HCT116 (cell line): ENCODE measurements at places on chromosomes 2 and 18. TPM values are rescaled to one million over a fixed set of nuclear protein-coding genes. Genes with fewer than 3 reads are reported as not detected.

DNA sequence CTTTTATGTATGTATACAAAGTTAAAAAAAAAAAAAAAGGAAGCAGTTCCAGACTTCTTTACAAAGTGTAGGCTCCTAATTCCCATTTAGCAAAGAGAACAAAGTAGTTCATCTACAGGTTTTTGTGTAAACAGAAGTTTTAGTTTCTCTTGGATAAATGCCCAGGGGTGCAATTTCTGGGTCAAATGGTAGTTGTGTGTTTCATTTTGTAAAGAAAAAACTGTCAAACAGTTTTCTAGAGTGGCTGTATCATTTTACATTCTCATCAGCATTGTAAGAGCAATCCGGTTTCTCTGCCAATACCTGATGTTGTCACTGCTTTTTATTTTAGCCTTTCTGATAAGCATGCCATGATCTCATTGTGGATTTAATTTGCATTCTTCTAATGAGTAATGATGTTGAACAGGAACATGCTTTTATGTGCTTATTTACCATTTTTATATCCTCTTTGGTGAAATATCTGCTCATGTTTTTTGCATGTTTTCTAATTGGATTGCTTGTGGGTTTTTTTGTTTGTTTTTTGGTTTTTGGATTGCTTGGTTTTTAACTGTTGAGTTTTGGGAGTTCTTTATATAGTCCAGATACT lies 16.6 kb upstream of the PSME4 start:
- H3K4me1 ChIP-seq, result no peaks in the 10 kb centered on the region
- no peaks in the 10 kb centered on the region for H3K27me3 ChIP-seq
- H3K36me3 ChIP-seq, result no peaks in the 10 kb centered on the region
- no peak overlapping the region for H3K4me3 ChIP-seq

DNA sequence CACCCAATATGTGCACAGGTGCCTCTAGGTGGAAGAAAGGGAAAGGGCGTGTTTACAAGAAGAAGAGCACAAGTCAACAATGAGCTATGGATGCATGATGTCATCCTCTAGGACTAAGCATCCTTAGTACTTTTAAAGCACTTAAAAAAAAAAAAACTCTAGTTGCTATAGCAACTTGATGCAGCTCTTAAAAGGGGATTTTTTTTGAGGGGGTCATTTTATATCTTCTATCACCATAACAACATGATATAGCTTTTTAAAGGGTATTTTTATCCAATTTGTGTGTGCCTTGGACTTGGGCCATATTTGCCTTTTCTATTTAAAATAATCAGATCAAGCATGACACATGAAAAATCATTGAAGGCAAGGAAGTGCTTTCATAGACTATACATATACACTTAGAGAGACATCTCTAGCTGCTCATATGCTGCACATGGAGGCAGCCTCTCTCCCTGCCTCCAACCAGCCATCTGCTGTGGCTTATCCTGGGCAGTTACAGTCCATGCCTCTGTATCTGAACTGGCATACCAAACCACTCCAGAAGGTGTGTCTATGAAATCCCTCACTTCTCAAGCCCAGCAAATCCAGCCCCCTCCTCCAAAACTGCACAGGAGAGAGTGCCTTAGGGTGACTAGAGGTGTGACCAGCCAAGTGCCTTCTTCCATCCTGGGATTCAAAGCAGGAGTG lies 165.4 kb downstream of the MSH2 start:
- H3K4me1 ChIP-seq, result no peaks in the 10 kb centered on the region
- H3K4me3 ChIP-seq, result no peak overlapping the region
- H3K27me3 ChIP-seq, result peaks cover 20% of the 10 kb centered on the region; the same call in 1 of the 2 replicates
- H3K27ac ChIP-seq, result no peak overlapping the region
- DNase-seq, result no peak

- no peak for DNase-seq
- no peak overlapping the region for H3K27ac ChIP-seq
- no peak overlapping the region for H3K4me3 ChIP-seq
- no peaks in the 10 kb centered on the region for H3K4me1 ChIP-seq
Observed at GRCh38 chr2:48927355-48927754, 171.8 kb upstream of the LHCGR start.

DNA sequence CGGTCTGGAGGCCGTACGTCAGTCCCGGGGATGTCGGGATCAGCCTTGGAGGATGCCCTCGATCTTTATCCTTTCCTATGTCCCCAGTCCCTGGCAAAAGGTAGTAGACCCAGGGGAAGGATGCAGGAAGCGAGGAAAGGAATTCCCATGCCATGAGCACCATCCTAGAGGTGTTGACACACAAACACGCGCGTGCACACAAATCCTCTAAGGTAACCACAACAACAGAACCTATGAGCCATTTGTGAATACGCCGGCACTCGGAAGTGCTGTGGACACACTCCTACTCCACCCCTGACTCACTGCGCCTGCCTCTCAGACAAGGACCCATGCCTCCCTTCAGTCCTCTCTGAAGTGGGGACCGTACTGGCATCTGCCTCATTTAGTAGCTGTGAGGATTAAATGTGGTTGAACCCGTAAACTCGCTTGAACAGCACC lies 11.3 kb upstream of the MLPH start:
- peak overlapping the region; percentile 63 for H3K4me3 ChIP-seq
- no peak for DNase-seq
- H3K27me3 ChIP-seq, result no peaks in the 10 kb centered on the region
- H3K36me3 ChIP-seq, result no peaks in the 10 kb centered on the region

DNA sequence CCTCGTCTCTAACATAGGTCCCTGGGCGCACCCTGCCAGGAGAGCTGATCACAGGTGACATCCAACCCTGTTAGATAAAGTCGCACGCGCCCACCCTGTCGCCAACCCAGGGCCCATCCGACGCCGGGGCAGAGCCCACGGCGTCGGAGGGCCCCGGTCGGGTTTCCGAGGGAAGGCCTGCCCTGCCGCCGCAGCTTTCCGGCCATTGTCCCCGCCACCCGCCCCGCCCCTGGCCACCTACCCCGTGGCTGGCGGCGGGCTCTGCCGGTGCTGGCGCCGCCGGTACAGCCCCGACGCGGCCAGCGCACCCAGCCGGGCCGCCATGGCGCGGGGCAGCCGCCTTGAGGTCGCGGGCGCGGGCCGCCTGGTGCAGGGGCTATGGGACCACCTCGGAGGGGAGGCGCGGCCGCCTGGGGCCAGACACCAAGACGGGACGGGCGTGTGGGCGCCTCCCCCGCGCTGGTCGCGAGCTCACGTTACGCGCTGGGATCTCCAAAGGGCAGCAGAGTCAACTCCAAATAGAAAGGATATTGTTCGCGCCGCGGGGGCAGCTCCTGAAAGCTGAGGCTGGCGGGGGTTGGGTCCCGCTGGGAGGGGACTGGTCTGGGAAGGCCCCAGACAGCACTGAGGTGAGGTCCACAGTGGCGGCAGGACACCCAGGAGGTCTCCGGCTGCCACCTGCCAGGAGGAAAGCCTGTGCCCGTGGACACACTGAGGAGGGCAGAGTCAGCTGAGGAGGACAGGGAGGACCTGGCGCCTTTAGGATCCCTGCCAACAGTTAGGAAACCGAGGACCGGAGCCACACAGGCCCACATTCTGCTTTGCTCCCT lies 11.1 kb downstream of the LIMS2 start:
- H3K4me3 ChIP-seq, result no peak overlapping the region
- DNase-seq, result no peak
- no peaks in the 10 kb centered on the region for H3K36me3 ChIP-seq
- H3K4me1 ChIP-seq, result peaks cover 8% of the 10 kb centered on the region; the same call in 1 of the 2 replicates
- no peaks in the 10 kb centered on the region for H3K27me3 ChIP-seq

DNA sequence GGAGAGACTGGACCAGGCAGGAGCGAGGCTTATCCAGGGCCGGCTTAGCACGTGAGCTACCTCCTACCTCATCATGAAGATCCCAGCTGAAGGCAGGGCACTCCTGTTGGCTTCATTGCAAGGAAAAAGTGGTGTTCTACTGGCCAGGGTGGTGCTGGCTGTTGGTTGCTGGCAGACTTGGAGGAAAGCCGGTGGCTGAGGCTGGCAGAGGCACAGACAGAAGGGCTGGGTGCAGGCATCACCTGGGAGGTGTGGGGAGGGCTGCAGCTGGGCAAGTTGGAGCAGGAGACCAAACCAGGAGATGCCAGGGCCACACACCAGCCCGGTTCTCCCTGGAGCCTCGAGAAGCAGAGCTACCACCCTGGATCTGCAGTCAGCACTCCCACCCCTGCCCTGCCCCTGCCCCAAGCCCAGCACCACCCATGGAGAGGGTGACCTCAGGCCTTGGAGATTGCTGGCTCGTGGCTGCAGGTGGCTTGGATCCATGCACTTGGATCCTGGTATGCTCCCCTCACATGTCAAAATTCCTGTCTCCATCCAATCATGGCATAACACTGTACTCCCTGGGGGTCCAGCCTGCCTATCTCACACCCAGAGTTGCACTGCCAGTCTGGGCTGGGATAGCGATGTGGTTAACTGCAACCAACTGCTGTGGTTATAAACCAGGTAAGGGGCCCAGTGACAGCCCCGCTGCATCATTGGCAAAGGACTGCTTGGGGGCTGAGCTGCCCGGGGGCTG lies 49.7 kb downstream of the GLI2 start:
- no peak for DNase-seq
- H3K27me3 ChIP-seq, result no peaks in the 10 kb centered on the region
- no peak overlapping the region for H3K4me3 ChIP-seq
- H3K36me3 ChIP-seq, result no peaks in the 10 kb centered on the region
- H3K27ac ChIP-seq, result no peak overlapping the region

GRCh38 chr2:164717000-164717803 lies 95.9 kb upstream of the GRB14 start:
- no peak overlapping the region for H3K27ac ChIP-seq
- no peaks in the 10 kb centered on the region for H3K4me1 ChIP-seq
- no peaks in the 10 kb centered on the region for H3K36me3 ChIP-seq
- no peaks in the 10 kb centered on the region for H3K27me3 ChIP-seq
- DNase-seq, result peak; percentile 10

- no peak overlapping the region for H3K27ac ChIP-seq
- H3K36me3 ChIP-seq, result no peaks in the 10 kb centered on the region
- DNase-seq, result no peak
- no peaks in the 10 kb centered on the region for H3K4me1 ChIP-seq
Observed at GRCh38 chr2:121150126-121150525, 134.9 kb downstream of the TFCP2L1 start.

DNA sequence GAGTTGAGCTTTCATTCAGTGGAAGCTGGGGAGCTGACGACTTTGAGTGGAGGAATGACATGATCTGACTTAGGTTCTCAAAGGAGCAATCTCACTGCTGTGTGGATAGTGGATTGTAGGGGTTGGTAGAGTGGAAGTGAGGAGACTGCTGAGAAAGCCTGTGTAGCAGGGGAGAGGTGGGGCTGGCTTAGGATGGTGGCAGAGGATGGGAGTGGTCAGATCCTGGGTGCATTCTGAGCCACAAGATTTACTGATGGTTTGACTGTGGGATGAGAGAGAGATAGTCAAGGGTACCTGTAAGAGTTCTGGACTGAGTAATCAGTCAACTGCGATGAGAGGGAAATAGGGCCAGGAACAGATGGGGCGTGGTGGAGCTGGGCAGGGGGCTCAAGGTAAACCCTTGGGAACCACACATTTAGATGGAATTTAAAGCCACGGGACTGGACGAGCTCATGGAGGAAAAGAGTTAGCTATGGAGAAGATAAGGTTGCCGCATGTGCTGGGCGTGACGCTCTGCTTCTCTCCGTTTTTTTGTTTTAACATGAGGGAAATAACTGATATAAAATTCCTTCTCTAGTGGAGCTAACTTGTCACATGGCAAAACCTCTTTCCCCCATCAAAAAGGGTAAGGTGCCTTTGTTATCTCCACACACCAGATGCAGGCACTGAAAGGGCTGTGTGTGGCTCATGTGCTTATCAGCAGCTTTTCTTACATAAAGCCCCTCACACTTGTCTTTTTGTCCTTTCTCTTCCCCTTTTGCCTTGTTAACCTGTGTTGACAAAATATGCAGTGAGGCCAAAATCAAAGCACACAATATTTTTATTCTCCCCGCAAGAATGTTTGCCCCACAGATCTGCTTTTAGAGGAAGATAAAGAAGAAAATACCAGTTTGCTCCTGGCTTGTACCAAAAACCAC lies 379.8 kb downstream of the TSN start:
- no peak overlapping the region for H3K4me3 ChIP-seq
- no peak overlapping the region for H3K27ac ChIP-seq
- no peaks in the 10 kb centered on the region for H3K36me3 ChIP-seq
- no peaks in the 10 kb centered on the region for H3K4me1 ChIP-seq
- DNase-seq, result no peak
- H3K27me3 ChIP-seq, result no peaks in the 10 kb centered on the region

DNA sequence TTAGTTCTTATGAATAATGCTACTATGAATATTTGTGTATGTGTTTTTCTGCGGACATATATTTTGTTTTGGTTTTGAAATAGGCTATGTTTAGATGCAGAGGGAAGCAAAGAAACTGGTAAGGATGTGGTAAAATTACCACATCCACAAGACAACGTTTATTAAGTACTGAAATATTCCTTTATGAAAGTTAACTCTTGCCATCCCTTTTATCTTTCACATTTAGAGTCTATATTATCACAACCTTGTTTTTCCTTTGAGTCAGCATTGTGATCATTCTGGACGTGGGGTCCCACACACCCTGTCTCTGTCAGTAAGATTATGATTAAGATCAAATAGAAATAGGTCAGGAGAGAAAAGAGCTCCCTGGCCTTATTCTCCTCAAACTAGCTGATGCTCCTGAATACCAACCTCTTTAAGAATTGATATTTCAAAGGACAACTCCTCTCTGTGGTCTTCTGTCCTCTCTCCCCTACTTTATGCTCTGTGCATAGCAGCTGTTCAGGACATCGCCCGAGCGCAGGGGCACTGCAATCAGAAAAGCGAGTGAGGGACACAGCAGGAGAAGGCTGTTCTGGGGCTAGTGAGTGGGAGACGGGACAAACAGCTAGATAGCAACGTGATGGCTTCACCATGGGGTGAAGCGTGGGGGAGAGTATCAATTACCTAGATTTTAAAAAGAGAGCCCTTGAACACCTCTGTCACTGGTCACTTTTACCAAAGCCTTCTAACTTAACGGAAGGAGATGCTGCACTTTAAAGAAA lies 12.2 kb downstream of the METAP1D start:
- H3K36me3 ChIP-seq, result no peaks in the 10 kb centered on the region
- peaks cover 9% of the 10 kb centered on the region for H3K4me1 ChIP-seq
- no peak overlapping the region for H3K4me3 ChIP-seq
- no peak for DNase-seq
- H3K27me3 ChIP-seq, result no peaks in the 10 kb centered on the region

DNA sequence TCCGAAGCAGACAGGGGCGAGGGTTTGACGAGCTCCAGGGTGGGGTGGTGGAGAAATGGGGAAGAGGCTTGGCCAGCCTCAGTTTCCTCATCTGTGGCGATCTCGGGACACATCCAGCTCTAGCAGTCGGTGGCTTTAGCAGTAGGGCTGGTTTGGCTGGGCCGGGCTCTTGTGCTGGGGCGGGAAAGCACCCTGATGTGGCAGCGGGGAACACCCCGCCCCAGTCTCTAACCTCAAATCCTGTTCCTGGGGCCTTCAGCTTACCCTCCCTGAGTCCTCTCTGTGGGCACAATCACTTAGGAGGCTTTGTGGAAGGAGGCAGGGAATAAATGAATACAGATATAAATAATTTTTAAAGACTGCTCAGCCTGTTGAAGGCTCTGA lies 26.5 kb upstream of the MCFD2 start:
- H3K27me3 ChIP-seq, result no peaks in the 10 kb centered on the region
- H3K4me1 ChIP-seq, result peaks cover 17% of the 10 kb centered on the region
- no peaks in the 10 kb centered on the region for H3K36me3 ChIP-seq
- H3K27ac ChIP-seq, result peak overlapping the region; percentile 89

CHRNG gene
- not detected for total RNA-seq

SERPINB10 gene
- total RNA-seq, result not detected

CFAP65 gene
- 0.52 TPM for total RNA-seq

SCN1A gene
- total RNA-seq, result not detected

ABCG5 gene
- total RNA-seq, result not detected

CXCR4 gene
- 1.3 TPM for total RNA-seq

HRH4 gene
- not detected for total RNA-seq

EIF4E2 gene
- 58.6 TPM for total RNA-seq

FAM124B gene
- total RNA-seq, result not detected

FBXO15 gene
- total RNA-seq, result 1.1 TPM
